ENCODE measurements at places on chromosomes 4 and X.
A peak's percentile ranks its signal among the peaks of the same experiment; 100 is the strongest.

DNA sequence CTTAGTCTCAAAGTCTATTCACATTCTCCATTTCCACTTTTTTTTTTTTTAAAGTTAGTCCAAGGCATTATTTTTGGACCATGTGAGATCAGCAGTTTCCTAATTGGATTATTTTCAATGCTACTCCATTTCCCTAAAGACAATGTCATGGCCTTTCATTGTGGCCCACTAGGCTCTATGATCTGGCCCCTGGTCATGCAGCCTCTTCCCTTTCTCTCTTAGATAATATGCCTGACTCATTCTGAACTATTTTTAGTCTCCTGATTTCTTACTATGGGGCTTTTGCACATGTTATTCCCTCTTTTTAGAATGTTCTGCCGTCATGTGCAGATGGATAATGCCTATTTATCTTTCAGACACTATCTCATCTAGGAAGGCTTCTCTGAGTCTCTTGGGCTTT lies 157.3 kb downstream of the TMA16 start:
- no peak for DNase-seq

DNA sequence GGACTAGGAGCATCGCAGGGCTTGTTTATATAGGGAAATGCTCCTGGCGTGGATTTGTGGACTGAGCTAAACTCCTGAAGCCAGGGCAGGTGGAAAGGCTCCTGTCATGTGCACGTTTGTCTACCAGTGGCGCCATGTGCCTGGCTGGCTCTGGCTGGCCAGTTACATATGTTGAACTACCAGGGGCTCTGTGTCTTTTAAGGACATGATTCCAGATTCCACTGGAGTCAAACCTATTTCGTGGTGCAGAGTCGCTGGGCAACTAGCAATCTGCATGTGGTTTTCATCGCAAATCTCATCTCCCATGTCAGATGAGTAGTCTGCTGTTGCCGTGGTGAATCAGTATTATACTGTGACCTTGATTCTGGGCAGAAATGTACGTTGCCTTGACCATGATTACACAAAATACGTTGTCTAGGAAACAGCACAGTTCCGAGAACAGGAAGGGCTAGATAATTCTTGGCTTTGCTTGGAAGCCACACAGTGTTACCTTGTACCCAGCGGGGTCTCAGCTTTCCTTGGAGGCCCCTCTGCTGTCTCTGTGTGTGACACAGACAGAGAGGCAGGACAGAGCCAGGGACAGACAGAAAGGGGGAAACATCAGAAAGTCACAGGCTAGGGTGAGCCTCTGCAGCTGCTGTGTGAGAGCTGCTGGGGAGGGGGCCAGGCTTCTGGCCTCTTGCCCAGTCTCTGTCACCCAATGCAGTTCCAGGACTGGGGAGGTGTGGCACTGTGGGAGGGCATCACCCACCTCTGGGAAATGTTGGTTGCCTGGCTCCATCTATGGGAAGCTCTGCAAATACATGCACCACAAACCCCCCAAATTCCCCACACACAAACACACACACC lies 19.2 kb downstream of the PNMA6E start:
- DNase-seq = peak; percentile 10

DNA sequence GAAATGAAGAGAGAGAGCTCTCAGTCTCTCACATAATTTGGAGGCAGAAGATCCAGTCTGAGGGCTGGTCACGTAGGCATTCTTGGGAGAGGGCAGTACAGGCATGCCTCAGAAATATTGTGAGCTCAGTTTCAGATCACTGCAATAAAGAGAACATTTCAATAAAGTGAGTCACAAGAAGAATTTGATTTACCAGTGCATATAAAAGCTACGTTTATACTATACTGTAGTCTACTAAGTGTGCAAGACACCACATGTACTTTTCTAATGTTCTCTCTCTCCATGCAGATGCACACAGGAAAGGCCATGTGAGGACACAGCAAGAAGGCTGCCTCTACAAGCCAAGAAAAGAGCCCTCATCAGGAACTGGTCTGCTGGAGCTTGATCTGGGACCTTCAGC lies 583.5 kb upstream of the FAT1 start:
- no peak for DNase-seq

- DNase-seq = no peak
These were observed 116.0 kb downstream of the APBB2 start for GRCh38 chr4:41098093-41099048.

DNA sequence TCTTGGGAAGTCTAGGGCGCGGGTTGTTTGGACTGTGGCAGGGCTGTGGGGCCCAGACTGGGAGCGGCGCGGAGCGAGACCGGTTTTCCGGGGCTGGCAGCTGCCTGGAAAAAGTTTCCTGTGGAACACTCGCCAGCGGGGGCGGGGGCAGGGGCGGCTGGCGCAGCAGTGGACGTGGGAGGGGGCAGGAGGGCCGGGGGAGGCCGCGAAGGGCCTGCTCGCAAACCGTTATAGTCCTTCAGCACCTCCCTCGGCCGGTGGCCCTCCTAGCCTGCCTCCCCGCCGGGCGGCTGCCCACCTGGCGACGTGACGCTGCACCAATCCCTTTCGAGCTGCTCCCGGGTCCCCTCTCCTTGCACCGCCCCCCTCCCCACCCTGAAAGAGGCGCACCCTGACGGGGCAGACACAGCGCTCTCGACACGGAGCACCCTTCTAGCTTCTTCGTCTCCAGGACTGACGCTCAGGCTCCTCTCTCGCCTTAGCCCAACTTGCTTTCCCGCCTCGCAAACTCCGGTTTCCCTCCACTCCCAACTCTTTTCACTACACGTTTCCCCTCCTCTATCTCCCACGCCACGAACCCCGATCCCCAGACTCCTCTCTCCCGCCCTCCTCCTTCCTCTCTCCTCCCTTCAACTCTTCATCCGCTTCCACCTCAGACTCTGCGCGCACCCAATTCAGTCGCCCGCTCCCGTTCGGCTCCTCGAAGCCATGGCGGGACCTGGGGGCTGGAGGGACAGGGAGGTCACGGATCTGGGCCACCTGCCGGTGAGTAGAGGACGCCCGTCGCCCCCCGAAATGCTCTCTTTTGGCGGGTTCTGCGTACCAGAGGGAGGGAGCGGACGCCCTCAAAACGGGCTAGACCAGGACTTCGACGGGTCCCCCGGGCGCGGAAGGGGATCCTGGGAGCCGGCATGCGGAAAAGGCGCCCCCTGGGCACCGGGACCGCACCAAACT lies at the start of gene NRK:
Gene NRK, plus strand, starts transcription at position 402 of the 954 bp plus-strand sequence. Its CDS starts 307 bp downstream, at position 709.
- no peak for DNase-seq

DNA sequence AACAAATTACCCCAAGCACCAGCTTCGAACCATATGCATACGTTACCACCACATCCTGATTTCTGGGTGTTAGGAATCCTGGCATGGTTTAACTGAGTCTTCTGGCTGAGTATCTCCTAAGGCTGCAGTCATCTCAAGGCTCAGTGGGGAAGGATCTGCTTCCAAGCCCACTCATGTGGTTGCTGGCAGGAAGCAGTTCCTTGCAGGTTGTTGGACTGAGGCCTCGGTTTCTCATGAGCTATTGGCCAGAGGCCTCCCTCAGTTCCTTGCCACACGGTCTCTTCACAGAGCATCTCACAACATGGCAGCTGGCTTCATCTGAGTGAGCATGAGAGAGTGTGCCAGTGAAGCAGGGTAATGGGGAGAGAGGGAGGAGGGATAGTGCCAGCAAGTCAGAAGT lies 96.1 kb upstream of the MTM1 start:
- no peak for DNase-seq

Data from SHP77 treated with DMSO at 0.1 percent for 48 hours (cell line).